ENCODE measurements at places on chromosomes 12 and 14. TPM values are rescaled to one million over a fixed set of nuclear protein-coding genes. Genes with fewer than 3 reads are reported as not detected.

DNA sequence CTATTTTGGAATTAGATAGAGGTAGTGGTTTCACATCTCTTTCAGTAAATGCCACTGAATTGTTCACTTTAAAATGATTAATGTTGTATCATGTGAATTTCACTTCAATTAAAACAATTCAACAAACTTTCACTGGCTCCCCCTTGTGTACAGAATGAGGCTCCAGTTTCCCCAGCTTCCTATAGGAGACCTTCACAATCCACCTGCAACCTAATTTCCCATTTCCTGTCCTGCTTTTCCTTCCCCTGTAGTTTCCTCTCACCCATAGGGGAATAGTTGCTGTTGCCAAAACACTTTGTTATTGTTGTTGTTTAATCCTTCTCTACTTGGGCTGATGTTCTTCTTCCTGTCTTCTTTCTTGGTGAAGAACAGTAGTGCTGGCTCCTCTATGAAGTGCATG, 59.8 kb downstream of the NPAS3 start:
- DNase-seq = peak; percentile 34

- no peak for DNase-seq
These were observed 96.7 kb downstream of the IRF2BPL start for GRCh38 chr14:76931631-76932402.

DNA sequence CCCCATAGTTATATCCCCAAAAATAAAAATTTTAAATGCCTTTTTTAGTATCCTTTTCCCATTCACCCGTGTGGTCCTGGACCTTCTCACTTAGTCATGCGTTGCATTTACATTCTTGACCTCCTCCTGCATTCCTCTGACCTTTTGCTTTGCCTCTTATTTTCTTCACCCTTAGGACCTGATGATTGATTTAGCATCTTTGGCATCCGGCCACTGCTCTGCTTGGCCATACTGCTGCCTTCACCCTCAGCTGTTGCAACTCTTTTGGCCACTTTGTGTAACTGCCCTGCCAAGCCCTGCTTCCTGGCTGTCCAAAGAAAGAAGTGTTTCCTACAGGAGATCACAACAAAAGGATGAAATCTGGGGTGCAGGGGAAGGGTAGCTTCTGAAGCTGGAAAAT, 48.8 kb upstream of the SLC38A4 start:
- peak; percentile 89 for DNase-seq

DNA sequence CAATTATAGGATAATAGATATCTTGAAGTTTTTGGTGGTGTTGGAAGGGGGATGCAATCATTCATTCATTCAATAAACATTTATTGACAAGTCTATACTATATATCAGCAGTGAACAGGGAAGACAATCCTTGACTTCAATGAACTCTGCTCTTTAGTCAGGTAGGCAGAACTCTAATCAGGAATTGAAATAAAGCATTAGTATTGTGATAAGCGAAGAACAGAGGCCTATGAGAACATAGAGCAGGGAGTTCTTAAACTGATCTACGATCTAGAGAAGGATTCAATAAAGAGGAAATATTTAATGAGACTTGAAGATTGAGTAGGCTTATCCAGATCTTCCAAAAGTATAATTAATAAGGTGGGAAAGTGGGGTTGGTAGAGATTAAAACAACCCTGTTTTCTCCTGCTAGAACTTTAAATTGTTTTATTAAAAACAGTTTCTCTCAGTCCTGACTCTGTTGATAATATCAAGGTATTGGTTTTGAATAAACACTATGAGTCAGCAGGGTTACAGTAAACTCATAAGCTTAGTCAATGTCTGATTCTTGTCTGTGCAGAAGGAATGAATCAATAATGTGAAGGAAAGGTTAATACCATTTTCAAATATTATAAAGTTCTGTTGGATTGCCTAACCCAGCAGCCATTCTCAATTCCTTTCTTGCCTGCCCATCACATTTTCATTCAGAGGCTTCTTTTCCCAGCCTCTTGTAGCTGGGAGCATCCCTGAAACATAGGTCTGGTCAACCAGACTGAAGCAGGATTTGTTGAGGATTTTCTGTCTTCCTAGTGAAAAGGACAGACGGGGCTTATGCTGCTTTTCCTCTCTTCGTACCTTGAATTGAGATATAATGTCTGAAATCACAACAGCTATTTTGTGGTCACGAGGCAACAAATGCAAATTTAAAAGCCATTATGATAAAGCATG, 38.9 kb upstream of the KTN1 start:
- DNase-seq = peak; percentile 38

Gene KLRC1
- total RNA-seq = not detected

Gene HELB
- total RNA-seq = 2.3 TPM
